ENCODE measurements at places on chromosomes 5 and 9.
A peak's percentile ranks its signal among the peaks of the same experiment; 100 is the strongest.

DNA sequence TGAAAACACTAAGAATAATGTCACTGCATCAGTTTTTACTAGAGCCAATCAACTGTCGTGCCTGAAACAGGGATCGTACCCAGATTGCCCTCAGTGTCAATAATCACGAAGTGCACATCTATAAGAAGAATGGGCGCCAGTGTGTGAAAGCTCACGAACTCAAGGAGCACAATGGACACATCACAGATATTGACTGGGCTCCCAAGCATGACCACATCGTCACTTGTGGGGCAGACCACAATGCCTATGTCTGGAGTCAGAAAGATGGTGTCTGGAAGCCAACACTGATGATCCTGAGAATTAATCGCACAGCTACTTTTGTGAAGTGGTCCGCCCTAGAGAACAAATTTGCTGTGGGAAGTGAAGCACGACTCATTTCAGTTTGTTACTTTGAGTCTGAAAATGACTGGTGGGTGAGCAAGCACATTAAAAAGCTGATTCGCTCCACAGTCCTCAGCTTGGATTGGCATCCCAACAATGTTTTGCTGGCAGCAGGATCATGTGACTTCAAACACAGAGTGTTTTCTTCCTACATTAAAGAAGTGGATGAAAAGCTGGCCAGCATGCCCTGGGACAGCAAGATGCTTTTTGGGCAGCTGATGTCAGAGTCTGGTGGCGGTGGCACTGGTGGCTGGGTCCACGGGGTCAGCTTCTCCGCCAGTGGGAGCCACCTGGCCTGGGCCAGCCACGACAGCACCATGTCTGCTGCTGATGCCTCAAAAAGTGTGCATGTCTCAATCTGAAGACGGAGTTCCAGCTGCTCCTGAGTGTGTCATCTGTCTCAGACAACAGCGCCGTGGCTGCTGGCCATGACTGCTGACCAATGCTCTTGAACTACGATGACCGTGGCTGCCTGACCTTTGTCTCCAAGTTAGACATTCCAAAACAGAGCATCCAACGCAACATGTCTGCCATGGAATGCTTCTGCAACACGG, 32.2 kb downstream of the NSA2 start:
- DNase-seq = no peak

DNA sequence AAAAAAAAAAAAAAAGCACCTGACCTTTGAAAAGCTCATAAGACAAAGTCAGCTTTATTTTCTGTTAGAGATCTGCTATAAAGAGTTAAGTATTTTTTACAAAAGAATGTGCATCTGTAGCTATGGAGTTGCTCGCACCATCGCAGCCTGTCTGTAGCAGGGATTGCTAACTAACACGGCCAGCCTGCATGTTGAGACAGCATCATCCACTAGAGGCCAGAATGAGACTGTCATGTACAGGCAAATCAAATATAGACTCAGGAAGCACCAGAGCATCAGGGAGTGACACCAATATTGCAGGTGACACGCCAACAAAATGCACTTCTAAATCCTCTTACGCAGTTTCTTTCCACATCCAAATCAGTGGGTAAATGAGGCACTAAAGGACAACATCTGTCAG, 136.3 kb upstream of the RASEF start:
- peak; percentile 23 for DNase-seq

- no peak for DNase-seq
Measured at GRCh38 chr5:93300945-93301344, 280.1 kb downstream of the NR2F1-AS1 start.

DNA sequence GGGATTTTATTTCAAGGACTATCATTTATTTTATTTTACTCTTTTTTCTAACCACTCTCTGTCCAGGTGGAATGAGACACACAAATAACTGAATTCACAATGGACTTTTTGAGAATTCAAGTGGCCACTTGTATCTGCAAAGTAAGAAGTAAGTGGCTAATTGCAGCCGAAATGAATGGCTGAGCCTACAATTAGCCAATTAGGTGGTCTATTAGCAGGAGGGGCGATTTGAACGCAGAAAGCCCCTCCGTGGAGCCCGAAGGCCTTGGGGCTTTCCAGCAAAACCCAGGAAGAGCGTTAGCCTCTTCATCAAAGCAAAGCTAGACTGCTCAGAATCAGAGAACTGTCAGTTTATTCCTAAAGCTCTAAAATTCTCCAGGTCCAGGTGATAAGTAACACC, 176.9 kb downstream of the EBF1 start:
- DNase-seq = no peak

GRCh38 chr9:84850830-84851392, 181.4 kb downstream of the NTRK2 start:
- DNase-seq = no peak

- DNase-seq = no peak
Measured at GRCh38 chr5:160287378-160288051, 24.8 kb downstream of the CCNJL start.

GRCh38 chr9:95177617-95178016, 139.9 kb downstream of the FANCC start:
- no peak for DNase-seq

DNA sequence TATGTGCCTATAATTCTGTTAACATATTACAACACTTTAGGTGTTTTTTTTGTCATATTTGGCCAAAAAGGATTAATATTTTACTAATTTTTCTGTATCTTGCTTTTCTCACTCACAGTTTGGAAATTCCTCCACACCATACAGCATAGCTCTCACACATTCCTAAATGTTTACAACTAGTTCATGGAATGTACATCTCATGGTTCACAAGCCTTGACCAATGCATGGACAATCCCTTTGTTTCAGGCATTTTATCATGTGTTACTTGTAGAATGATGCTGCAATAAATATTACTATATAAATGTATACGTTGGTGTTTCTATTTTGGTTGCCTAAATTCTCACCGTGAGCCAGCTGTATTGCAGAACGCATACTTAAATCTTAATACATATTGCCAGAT, 80.5 kb upstream of the SPATA31C2 start:
- DNase-seq = no peak

GRCh38 chr5:178473854-178474253, 116.3 kb downstream of the COL23A1 start:
- DNase-seq = no peak

- DNase-seq = peak; percentile 69
Measured at GRCh38 chr9:126705767-126706697, 92.3 kb downstream of the LMX1B start.

DNA sequence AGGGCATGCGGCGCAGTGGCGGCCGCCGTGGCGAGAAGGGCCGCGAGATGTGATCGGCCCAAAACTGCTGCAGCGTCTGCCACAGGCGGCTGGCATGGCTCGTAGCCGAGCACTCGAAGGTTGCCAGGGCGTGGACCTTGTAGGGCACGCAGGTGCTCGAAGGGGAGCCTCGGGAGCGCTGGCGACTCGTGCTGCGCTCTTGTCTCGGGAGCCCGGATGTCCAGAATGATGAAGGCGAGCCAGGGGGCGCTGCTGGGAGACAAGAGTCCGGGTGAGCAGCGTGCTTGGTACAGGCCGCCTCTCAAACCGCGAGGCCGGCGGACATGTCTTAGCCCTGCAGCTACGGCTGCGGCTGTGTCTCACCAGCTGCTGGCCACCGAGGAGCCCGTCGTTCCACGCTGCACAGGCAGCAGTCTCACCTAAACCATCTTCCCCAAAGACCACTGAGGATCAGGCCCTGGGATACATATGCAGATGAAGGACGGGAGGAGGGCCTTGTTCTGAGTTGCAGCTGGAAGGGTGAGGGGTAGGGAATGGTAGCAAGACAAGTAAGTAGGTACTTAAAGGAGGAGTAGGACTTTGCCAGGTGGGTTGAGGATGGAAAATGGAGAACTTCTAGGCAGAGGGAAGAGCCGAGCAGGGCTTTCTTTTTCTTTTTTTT, 1.7 kb downstream of the CBY3 start:
- no peak for DNase-seq

DNA sequence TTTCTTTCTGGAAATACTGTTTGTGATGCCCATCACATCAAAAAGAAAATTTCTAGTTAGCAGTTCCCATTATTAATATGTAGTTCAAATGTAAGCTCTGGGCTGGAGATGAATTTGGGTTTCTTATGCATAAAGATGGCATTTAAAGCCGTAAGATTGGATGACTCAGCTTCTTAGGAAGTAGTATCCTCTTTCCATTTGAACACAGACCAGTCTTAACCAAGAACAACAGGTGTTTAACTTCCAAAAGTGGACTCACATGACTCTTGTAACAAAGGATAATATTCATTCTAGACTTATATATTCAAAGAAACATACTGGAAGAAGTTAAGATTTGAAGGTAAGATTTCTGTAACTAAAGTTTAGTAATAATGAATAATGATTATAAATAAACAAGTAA, 330.5 kb downstream of the TLR4 start:
- no peak for DNase-seq

GRCh38 chr5:141196363-141196762, 3.1 kb upstream of the PCDHB11 start:
- no peak for DNase-seq

DNA sequence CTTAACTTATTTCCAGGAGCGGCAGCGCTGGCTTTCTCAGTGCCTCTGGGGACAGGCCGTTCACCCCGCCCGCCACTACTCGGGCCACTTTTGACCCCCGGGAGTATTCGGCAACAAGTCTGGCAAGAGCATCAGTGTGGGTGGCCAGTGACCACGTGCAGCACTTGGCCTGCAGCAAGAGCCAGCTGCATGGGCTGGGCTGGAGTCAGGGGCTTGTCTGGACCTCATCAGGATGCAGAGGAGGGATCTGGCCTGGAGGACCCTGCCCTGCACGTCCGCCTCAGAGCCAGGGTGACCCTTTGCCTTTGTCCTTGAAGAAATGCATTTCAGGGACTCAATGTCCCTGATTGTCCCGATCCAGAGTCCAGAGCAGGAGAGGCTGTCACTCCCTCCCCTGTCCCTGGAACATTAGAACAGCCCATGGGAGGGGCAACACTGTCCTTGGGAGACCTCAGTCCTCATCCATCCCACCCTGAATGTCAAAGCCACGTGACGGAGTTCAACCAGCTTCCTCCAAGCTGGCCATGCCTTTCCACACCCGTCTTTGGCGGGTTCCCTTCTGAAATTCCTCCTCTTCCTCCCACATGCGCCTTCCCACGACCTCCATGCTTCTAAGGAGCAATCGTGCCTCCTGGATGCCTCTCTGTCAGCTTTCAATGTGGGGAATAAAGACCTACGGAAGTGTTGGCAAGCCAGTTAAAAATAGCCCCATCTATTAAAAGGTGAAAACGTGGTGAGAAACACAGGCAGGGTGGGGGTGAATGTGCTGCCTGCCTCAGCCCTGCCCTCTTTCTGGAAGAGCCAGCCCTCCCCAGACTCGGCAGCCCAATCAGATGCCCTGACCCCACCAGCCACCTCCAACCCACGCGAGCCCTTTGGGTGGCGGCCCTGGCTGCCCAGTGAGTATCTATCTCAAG, 99.0 kb downstream of the OLFM1 start:
- DNase-seq = no peak

DNA sequence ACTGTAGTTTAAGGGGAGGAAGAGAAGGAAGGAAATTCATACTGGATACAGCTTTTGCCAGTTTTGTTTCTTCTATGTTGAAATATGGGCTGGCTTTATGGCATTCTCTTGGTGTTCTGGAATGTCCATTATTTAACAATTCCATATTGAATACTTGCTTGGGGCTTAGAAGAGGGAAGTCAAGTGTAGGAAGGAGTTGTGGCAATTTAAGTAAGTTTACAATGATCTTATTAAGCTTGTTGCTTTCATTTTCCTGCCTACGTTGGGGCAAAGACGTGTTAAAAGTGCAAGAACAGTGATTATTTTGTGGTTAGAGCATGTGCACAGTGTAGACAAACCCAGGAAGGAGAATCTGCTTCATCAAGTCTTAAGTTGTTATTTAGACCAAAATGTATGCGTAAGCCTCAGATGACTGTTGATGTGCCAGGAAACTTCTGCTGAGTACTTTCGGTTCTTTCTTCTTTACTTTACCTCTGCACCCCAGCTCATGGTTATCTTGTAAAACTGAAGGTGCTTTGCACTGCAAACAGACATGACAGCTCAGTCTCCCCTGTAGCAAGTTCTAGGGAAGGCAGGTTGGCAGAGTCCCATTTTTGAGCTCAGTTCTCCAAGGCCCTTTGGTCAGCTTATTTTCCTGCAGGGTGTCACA, 75.8 kb downstream of the F2RL2 start:
- no peak for DNase-seq

- DNase-seq = no peak
Measured at GRCh38 chr9:89353989-89354388, 35.7 kb downstream of the SECISBP2 start.

GRCh38 chr9:126620478-126620877, 6.8 kb downstream of the LMX1B start:
- DNase-seq = no peak

DNA sequence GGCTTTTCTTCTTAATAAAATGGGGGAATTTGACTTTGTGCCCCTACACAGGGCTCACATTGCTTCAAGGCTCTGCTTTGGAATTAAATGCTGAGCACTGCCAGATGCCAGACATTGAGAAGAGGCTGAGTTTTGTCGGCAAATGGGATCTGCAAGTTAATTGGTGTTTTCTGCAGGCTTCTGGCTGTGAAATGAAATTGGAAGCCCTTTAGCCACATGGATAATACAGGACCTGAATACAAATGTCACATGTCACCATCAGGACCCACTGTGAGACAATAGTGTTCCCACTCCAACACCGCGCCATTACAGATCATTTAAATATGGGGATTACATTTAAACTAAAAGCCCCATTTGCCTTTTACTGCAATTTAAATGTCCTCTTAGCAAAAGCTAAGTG, 164.4 kb downstream of the ZSWIM6 start:
- no peak for DNase-seq

- no peak for DNase-seq
Measured at GRCh38 chr5:122870219-122870856, 24.9 kb downstream of the SNX24 start.

DNA sequence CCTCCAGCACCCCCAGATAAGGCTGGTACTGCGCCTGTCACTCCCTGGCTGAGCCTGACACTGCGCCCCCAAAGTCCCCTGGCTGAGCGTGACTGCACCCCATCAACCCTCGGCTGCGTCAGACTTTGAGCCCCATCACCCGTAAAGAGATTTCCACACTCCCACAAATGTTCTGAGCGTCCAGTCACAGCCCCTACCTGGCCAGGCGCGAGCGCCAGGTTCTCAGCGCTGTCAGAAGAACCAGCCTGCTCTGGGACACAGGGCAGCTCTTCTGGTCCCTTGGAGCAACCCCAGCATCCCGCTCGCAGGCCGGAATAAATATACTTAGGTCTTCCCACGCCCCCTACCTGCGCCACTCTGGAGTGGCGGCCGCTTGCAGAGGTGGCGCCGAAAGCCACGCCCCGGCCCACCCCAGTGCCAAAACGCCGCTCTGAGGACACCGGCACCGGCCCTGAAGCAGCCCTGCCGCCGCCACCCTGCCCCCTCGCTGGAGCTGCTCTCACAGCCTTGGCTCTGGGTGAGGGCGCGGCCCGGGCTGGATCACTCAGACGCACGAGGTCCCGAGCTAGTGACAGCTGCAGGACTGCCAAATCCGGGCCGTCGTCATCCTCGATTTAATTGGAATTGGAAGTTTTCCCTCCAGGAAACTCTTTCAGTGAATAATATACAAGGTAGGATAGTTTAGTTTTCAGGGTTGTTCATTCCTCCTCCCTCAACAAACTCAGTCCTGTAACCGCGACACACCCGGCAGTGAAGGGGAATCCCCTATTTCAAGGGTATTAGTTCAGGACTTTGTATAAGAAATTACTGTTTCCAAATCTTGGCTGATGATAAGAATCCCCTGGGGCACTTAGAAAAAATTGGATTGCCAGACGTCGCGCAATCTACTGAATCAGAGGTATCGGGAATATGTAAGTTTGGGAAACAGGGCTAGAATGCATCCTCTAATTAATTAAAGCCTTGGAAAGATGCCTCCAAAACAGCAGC, 1.2 kb upstream of the CEMIP2 start:
- DNase-seq = peak; percentile 73

GRCh38 chr9:125850763-125851162, 103.6 kb downstream of the PBX3 start:
- no peak for DNase-seq

Measured in HuH-7 (cell line).